Activated CD4-positive, alpha-beta T cell treated with anti-CD3 and anti-CD28 coated beads, Interleukin-2, amount 10 ng/mL, durations not matched to agents 7 days and 5 days (primary cell): ENCODE measurements at places on chromosomes 7 and 10.

GRCh38 chr10:101063050-101063525 lies 1.3 kb downstream of the KAZALD1 start:
- no peak for DNase-seq

DNA sequence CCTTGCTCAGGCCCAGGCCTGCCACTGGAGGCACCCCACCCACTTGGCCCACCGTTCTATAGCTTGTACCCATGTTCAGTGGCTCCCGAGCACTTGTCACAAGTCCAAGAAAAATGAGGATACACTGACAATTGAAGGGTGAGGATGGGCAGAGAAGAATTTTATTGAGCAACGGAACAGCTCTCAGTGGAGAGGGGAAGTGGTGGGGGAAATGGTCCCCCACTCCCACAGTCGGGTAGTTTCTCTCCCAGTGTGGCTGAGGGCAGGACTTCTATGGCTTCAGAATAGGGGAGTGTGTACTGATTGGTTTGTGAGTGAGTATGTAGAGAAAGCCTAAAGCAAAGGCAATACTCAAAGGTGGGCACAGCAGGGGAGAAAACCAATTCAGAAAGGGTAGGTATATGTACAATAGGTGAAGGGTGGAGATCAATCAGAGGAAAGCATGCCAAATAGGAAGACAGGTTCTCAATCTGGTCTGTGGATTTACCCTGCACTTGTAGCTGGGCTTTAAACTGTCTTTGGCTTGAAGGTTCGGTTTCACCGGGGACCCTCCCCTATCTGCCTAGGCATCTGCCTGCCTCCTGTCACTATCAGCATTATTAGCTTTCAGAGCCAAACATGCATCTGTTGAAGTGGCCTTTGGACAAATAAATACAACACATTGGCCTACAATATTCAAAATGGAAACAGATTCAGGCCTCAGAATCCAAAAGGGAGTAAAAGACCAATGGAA lies 8.9 kb upstream of the TSPAN13 start:
- DNase-seq = no peak

- peak; percentile 11 for DNase-seq
Observed at GRCh38 chr10:929960-930624, 1.4 kb downstream of the LARP4B start.

DNA sequence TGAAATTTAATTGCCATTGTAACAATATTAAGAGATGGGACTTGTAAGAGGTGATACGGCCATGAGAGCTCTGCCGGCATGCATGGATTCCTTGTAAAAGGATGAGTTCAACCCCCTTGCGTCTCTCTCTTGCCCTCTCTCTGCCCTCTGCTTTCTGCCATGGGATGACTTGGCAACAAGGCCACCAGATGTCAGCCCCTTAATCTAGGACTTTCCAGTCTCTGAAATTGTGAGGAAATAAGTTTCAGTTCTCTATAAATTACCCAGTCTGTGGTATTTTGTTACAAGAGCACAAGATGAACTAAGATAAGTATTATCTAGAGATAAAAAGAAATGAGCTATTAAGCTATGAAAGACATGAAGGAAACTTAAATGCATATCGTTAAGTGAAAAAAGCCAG lies 145.7 kb upstream of the AHR start:
- no peak for DNase-seq

- no peak for DNase-seq
Observed at GRCh38 chr7:130022623-130023175, 28.5 kb downstream of the ZC3HC1 start.

- DNase-seq = no peak
Observed at GRCh38 chr7:30309842-30310435, 25.5 kb downstream of the ZNRF2 start.

DNA sequence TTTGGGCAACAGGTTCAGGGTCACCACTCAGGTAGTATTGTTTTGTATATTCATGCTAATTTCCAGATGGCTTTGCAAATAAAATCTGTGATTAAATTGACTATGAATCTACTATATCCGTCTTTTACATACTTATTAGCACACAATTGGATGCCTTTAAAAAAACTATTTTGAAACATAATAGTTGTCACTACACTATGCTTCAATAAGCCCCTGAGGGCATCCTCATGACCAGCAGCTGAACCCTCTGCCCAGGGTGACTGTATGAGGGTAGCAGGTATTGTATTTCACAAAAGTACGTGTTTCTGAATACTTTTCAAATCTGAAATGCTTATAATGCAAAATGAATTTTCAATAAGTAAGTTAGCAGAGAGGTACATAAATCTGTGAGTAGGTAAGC lies 97.3 kb downstream of the DNAH11 start:
- DNase-seq = no peak

DNA sequence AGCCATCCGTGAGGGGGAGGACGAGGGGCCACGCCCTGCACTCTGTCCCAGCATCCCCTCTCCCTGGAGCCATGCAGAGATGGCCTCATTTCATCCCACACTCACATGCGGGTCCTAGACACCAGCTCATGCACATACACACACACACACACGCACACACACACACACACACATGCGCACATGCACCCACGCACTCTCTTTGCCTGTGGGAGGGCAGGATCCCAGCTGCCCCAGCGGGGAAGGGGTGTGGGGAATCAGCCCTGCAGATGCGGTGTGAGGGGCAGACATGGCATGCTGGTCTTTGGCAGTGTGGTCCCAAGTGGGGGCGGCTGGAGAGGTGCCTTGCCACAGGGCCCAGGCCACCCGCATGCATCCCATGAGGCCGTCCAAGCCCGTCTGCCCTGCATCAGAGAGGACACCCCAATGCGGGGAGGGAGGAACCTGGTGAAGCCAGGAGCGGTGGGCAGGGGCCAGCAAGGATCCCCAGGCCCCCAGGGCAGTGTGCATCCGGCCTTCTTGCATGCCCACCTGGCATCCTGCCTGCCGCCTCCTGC lies 68.1 kb downstream of the LHPP start:
- no peak for DNase-seq

GRCh38 chr10:77416311-77417135 lies 221.1 kb downstream of the KCNMA1 start:
- no peak for DNase-seq

DNA sequence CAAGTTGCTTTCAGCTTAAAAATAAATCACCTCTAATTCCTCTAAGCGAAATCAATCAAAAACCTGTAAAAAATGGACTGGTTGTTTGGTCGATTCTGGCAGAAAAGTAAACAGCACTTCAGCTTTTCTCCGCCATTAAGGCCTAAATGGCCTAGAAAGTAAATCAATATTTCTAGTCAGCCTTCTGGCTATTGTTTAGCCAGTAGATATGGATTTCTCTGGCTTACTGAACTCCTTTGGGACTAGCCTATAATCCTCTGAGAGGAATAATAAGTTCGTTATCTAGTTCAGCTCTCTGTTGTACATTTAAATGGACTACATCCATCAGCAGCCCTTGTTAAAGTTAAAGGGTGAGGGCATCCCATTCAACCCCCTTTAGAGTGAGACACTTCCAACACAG lies 400.1 kb upstream of the ETV1 start:
- no peak for DNase-seq

- DNase-seq = no peak
Observed at GRCh38 chr7:134433430-134433829, 25.5 kb downstream of the AKR1B1 start.

DNA sequence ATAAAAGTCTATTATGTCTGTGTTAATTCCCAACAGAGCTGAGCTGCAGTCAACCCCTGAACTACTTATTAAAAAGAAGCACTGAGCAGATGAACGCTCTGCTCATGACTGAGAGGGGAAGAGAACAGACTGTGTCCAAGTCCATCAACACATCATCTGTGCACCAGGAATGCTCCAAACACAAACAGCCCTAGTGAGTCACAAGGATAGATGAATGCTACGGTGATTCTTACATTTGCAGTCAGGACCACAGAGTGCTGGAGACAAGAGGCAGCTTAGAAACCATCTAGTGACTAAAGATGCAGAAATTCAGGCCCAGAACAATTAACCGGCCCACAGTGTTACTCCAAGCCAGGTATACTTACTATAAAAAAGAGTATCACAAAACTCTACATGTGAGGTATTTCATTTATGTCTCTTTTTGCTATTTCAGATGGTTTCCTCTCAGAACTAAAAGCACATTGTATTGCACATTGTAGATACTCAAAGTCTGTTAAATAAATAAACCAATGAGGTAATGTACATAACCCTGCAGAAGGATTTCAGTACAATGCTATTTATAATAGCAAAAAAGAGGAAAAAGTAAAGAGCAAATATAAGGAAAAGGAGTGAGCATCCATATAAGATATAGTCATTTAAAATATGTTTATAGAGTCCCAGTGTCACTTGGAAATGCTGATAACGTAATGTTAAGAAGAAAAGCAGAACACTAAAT lies 159.2 kb downstream of the KCNMA1 start:
- no peak for DNase-seq

- no peak for DNase-seq
Observed at GRCh38 chr7:142334236-142334635, 76.4 kb upstream of the PRSS58 start.

- DNase-seq = no peak
Observed at GRCh38 chr7:38169847-38170246, 8.2 kb upstream of the STARD3NL start.

- no peak for DNase-seq
Observed at GRCh38 chr10:118927321-118927720, 102.2 kb upstream of the NANOS1 start.

GRCh38 chr10:122495406-122496340 lies 34.3 kb downstream of the HTRA1 start:
- peak; percentile 13 for DNase-seq

- DNase-seq = peak; percentile 36
Observed at GRCh38 chr7:138898255-138898654, 82.9 kb downstream of the KIAA1549 start.

DNA sequence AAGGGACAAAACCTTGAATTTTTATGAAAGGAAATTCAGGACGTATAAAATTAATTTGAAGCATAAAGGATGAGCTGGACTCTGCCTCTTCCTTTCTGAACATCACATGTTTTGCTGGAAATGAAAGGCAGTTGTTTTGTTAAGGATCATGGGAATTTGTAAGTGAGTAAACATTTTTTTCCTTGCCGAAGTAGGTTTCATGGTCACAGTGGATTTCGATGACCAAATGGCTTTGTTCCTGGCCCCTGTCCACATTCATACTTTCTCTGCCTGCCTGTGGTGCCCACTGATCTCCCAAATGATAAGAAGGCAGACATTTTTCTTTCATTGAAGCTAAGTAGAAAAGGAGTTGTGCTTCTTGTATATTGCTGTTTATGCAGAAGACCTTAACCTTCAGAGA lies 104.2 kb downstream of the ARID5B start:
- no peak for DNase-seq

DNA sequence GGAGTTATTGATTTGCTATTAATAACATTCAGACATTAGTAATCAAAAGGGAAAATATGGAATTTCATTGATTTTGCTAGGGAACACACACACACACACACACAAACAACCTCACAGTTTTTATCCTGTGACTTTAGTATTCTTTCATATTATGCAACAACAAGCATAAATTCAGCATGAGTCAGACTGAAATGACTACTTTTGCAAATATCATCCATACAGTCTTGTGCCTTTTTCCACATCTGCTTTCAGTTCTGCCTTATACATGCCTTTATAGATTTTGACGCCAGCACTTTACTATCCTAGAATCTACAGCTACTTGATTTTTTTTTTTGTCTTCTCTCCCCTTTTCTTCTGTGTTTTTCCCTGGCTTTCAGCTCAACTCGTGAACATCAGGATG lies 975.8 kb upstream of the LRRTM3 start:
- DNase-seq = no peak

DNA sequence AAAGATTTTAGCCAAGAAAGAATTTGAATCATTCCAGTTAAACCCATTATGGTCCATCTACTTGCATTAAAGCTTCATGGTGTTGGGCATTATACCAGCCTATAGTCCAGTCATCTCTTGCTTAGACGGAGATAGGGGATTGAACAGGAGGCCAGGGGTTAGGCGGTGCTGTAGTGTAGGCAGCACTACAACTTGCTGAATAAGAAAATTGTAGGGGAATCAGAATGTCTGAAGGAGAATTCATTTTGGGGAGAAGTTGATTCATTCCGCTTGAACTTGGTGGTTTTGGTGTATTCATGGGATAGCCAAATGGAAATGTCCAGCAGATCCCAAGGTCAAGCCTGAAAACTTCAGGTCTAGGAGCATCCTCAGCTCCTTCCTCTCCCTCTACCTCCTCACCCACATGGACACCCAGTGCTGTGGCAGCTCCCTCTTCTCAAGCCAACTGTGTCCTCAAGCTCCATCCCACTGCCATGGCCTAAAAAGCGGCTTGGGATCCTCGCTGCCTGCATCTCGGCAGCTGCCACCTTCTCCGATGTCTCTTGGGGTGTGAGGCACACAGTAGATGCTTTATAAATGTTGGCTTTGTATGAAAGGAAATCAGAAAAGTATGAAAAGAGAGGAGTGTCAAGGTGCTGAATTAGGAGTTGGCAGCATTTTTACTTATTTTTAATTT lies 63.6 kb upstream of the MNX1 start:
- DNase-seq = no peak

DNA sequence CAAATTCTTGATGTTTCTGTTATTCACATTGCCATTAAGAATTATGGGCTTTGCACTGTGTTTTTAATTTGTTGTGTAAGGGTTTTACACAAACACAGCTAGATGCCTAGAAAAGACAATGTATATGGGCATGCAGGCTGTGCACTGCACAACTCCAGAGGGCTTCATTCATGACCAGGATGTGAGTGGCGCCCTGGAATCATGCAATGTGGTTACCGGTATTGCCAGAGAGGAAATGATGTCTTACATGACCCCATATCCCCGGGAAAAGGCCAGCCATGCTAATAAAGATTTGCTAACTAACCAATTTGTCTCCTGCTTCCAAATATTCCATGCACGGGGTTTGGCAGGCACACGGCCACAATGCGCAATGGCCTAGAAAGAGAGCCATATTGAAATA lies 16.9 kb downstream of the KCNMA1 start:
- DNase-seq = no peak

- DNase-seq = no peak
Observed at GRCh38 chr7:146713934-146714333, 597.3 kb downstream of the CNTNAP2 start.

- no peak for DNase-seq
Observed at GRCh38 chr7:156988343-156989185, 21.9 kb downstream of the MNX1 start.

DNA sequence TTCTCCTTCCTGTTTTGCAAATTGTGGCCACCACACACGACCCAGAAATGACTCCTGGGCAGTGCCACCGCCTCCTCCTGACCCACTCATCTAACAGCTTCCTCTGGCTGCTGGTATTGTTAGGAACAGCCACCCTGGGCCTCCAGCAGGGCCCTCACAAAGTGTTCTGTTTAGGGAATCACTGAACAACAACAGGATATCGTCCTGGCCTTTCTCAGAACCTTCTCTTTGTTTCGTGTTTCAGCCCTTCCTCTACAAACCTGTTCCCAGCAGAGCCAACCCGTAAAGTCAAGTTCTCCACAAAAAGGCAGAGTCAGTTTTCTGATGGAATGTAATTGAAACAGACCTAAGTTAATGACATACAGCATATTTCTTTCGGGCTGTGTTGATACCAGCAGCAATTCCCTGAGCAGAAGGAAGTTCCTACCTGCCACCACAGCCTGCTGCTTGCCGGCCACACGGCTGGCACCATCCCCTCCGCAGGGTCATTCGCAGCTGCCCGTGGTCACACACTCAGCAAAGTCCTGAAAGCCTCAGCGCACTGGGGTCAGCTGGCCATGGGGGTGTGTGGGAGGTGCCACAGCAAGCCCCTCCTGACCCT lies 91.7 kb upstream of the PITRM1 start:
- DNase-seq = no peak

GRCh38 chr10:73907841-73908517 lies 3.0 kb upstream of the PLAU start:
- DNase-seq = no peak

GRCh38 chr7:100655908-100656674 lies at the start of gene ACTL6B:
Gene ACTL6B, minus strand, starts transcription at chr7:100656448. Its CDS starts 94 bp downstream, at chr7:100656354.
- DNase-seq = peak; percentile 69

GRCh38 chr7:45363669-45364068 lies 206.1 kb downstream of the RAMP3 start:
- no peak for DNase-seq
